ENCODE measurements at places on chromosomes 2 and 18. TPM values are rescaled to one million over a fixed set of nuclear protein-coding genes. Genes with fewer than 3 reads are reported as not detected.

Gene TCF7L1
- total RNA-seq, result not detected

Gene ANKRD62
- total RNA-seq, result not detected

Gene CD8B
- not detected for total RNA-seq

Gene MAP3K19
- total RNA-seq, result not detected

Gene GNLY
- not detected for total RNA-seq

Gene OSR1
- 6.3 TPM for total RNA-seq

Gene CKAP2L
- 18.0 TPM for total RNA-seq

Gene HOXD12
- total RNA-seq, result not detected

Gene FEV
- not detected for total RNA-seq

Gene WDR54
- total RNA-seq, result 72.9 TPM

Gene PER2
- 1.6 TPM for total RNA-seq

Gene IMPA2
- 12.9 TPM for total RNA-seq

Gene REEP1
- total RNA-seq, result 7.8 TPM

Gene SPHKAP
- not detected for total RNA-seq

Gene ASB18
- total RNA-seq, result not detected

Gene HMSD
- total RNA-seq, result 0.12 TPM

Gene LYG2
- total RNA-seq, result not detected

Gene ZSWIM2
- total RNA-seq, result not detected

Gene ACTG2
- not detected for total RNA-seq

Gene FLACC1
- not detected for total RNA-seq

Gene PARD3B
- 3.7 TPM for total RNA-seq

Gene DYNAP
- total RNA-seq, result not detected

Gene CCDC121
- 6.5 TPM for total RNA-seq

Gene FAM124B
- total RNA-seq, result not detected

Gene DTNA
- total RNA-seq, result 20.9 TPM

Gene ACVR1
- 15.1 TPM for total RNA-seq

Gene CELF4
- total RNA-seq, result not detected

Gene RAD51AP2
- total RNA-seq, result 0.17 TPM

Gene BMP10
- 0.46 TPM for total RNA-seq

Gene ACKR3
- total RNA-seq, result 1.7 TPM

Gene ABCG5
- not detected for total RNA-seq

Gene C2orf81
- total RNA-seq, result 3.5 TPM

Gene DLGAP1
- total RNA-seq, result not detected

Gene RNF144A
- total RNA-seq, result 12.3 TPM

Gene HOXD9
- total RNA-seq, result 3.6 TPM

Gene CFAP210
- total RNA-seq, result not detected

Gene RTP5
- total RNA-seq, result not detected

Gene C1QL2
- total RNA-seq, result not detected

Gene GPR35
- total RNA-seq, result 0.17 TPM

Gene BUB1
- 113 TPM for total RNA-seq

Gene TMSB10
- 10,596 TPM for total RNA-seq

Gene MMADHC
- 434 TPM for total RNA-seq

Gene KIDINS220
- 46.0 TPM for total RNA-seq

Gene IL36G
- not detected for total RNA-seq

Gene KCNG2
- total RNA-seq, result not detected

Gene DSG4
- total RNA-seq, result not detected

Gene CYP27C1
- total RNA-seq, result 1.1 TPM

Gene HNMT
- total RNA-seq, result 22.6 TPM

Gene KCNF1
- 0.71 TPM for total RNA-seq

Gene OXER1
- total RNA-seq, result not detected

Gene CHRND
- total RNA-seq, result not detected

Gene TEKT4
- not detected for total RNA-seq
